Stimulated activated CD4-positive, alpha-beta T cell treated with anti-CD3 and anti-CD28 coated beads, Interleukin-1b, Interleukin-23, amount 100 ng/mL, for 1 hour (primary cell): ENCODE measurements at places on chromosomes 1 and 21.

DNA sequence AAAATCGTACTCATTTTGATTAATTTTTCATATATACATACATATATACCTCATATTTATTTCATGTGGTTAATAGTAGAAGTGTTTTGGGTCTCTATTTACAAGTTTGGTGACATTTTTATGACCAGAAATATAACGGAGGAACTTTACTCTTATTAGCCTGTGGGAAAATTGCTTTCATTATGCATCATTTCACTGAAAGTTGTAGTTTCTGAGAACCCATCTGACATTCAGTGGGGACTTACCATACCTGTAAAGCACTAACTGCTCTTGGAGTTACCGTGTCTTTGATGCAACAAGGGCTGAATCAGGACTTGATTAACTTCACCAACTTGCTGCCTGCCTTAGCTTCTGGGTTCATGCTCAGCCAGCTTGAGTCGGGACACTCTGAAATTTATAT, 49.9 kb upstream of the ITPKB start:
- DNase-seq = no peak

DNA sequence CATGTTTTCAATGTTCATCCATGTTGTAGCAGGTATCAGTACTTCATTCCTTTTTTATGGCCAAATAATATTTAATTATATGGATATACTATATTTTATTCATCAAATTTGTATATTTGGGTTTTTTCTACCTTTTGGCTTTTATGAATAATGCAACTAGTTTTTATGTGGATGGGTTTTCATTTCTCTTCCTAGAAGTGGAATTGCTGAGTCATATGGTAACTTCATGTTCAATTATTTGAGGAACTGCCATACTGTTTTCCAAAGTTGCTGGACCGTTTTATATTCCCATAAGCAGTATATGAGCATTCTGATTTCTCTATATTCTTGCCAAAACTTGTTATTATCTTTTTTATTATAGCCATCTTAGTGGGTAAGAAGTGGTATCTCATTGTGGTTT, 16.0 kb downstream of the CFAP57 start:
- DNase-seq = no peak

DNA sequence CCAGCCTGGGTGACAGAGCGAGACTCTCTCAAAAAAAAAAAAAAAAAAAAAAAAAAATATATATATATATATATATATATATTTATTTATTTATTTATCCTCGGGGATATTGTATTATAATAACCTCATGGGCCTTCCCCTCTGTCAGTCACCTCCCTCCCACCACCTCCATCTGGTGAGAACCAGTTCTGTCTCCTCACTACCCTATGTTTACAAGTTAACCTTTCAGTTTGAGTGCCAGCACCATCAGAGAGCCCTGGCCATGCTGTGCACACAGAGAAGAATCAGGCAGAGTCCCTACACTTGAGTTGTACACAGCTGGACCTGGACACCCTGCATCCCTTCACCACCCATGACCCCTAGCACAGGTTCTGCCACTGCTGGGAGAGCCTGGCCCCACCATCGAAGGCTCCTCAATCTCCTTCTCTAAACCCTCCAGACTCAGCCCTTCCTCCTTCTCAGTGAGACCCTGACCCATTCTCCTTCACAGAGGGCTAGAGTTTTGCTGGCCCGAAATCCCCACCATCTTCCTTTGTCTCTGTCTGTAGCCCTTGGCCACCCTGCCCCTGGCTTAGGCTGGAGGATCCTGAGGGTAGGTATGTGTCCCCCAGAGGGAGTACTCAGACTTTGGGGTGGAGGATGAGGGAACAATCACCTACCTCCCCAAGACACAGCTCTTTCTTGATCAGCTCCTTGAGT, 1.2 kb downstream of the S100A5 start:
- DNase-seq = no peak

- DNase-seq = no peak
Observed at GRCh38 chr1:187261637-187262036, 432.9 kb downstream of the PLA2G4A start.

- no peak for DNase-seq
Observed at GRCh38 chr1:115299266-115299665, 38.8 kb downstream of the NGF start.

DNA sequence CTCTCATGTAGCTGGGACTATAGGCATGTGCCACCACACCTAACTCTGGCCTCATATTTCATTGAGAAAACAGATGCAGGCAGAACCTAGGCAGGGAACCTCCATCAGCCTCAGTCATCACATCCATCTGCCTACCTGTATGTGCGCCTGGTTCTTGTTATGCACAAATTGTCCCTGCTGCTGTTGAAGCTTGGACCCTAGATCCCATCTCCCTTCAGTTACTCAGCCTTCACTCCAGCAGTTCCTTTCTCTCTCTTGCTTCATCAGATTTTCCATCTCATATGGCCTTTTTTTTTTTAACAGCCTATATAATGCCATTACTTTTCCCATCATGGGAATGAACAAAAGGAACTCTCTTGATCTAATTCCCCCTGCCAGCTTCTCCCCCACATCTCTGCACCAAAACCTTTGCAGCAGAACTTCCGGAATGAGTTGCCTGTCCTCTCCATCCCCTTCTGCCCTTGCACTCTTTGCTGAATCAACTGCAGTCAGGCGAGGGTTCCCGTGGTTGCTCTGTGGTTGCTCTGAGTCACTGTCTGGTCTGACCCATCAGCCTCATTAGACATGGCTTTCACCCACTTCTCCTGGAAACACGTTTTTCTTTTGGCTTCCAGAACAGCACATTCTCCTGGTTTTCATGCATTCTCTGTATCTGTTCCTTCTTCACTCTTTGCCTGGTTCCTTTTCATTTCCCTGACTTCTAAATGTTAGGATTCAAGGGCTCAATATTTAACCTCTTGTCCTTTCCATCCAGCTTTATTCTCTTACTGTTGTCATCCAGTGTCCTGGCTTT, 41.5 kb downstream of the UBE4B start:
- peak; percentile 0 for DNase-seq

GRCh38 chr1:201385299-201385891, 7.9 kb upstream of the TNNT2 start:
- DNase-seq = no peak

- DNase-seq = no peak
Observed at GRCh38 chr1:63670164-63670563, 77.0 kb downstream of the PGM1 start.

GRCh38 chr1:117113199-117113598, 8.3 kb downstream of the TRIM45 start:
- DNase-seq = no peak

- no peak for DNase-seq
Observed at GRCh38 chr1:58003059-58003458, 543.5 kb downstream of the OMA1 start.

DNA sequence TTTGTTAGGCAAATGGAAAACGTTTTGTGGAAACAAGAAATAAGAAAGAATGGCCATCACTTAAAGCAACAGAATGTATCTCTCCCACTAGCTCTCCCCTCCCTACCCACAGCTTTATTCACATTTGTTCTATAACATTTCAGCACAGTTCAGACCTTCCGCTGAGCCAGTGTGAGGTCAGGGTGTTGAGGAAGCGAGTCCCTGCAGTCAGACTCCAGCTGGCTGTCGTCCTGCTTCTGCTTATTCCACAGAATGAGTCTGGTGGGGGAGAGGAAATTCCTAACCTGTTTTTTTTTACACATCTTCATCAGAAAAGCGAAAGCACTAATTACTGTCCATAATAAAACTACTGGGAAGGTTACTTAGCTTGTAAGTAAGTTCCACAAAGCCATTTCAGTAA, 39.0 kb downstream of the MRPL39 start:
- DNase-seq = no peak

DNA sequence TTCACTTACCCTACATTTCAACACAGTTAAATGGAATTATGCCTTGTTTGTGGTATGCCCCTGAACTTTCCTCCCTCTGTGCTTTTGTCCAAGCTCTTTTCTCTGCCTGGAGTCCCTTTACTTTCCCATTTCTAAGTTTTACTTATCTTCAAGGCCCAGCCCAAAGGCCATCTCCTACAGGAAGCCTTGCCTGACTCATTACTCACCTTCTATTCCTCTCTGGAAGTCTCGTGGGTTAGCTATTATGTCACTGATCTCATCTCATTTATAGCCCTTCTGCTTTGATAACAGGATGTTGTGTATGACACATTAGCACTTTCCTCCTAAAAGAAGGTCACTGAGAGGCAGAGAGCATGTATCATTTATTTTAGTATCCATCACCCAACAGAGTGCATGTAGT, 78.8 kb upstream of the CD1D start:
- DNase-seq = no peak

DNA sequence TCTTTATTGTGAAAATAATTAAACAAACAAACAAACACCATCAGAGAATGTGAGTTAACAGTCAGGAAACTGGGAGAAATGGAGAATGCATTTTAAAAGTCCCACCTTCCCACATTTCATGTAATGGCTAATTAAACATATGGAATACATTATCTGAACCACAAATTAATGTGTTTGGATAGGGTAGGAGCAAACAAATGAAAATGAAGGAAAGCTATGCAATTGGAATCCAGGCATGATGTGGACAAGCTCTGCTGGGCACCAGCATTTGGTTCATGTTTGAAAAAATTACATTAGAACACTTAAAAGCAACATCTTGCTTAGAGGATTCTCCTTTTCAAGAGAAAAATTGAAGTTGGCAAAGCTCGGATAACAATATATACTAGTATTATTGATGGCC, 628.1 kb downstream of the LMO4 start:
- no peak for DNase-seq

- DNase-seq = no peak
Observed at GRCh38 chr1:212930986-212931678, 19.2 kb upstream of the VASH2 start.

DNA sequence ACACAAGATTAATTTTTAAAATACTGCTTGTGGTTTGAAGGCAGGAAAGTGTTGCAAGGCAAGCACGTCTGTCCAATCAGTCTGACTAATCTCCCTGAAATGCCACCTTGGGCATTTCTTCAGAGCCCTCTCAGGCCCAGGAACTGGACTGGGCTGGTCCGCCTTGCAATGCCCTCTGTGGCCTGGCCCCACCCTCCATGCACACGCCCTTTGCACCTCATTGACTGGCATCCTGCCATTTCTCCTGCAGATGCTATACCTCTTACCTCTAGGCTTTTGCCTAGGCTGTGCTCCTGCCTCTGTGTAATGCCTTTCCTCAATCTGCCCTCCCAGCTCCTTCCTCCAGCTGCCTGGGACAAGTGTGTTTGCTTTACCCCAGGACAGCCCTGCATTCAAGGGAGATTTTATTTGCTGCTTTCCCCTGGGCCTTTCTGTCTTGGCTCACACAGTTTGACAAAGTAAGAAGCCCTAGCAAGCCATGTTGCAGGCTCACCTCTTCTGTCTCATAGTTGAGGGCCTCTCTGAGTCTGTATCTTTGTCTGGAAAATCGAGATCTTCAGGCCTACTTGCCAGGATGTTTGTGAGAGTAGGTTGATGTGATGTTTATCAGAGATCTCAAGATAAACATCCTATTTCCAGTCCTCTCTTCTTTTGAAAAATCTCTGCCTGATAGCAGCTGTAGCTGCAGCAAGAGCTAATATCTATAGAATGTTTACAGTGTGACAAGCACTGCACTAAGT, 149.2 kb upstream of the JUN start:
- no peak for DNase-seq

DNA sequence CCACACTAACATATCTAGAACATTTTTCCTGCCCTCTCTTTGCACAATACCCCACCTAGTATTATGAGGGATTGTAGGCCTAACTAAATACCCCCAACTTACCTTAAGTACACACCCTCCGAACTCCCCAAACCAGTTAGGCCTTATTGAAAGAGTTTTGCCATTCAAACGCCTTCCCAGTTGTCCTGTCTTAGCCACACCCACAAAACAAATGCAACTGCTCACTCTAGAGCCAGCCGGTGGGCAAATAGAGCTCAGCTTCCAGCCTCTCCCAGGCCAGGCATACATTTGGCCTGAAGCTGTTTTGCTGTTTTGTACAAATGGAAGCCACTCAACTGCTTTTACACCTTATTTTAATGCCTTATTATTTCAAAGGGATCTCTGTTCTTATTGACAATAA, 224.2 kb upstream of the RUNX1 start:
- no peak for DNase-seq

DNA sequence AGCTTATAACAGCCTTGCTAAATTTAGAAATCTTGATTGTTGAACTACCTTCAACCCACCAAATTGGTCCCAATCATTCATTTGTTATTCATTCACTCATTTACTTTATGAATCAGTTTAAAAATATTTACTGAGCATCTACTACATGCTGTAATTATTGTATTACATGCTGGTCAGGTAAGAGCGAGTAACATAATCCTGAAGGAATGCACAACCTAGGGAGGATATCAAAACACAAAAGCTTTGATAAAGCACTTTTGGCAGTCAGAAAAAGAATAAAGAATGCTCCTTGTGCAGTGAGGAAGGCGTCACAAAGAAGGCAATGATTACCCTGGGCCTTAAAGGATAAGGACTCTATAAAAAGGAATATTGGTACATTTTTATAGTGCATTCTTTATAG, 518.9 kb upstream of the NR5A2 start:
- DNase-seq = no peak

GRCh38 chr1:53060579-53060978, 1.4 kb upstream of the PODN start:
- no peak for DNase-seq

- DNase-seq = no peak
Observed at GRCh38 chr1:233440951-233441401, 113.5 kb downstream of the MAP3K21 start.

DNA sequence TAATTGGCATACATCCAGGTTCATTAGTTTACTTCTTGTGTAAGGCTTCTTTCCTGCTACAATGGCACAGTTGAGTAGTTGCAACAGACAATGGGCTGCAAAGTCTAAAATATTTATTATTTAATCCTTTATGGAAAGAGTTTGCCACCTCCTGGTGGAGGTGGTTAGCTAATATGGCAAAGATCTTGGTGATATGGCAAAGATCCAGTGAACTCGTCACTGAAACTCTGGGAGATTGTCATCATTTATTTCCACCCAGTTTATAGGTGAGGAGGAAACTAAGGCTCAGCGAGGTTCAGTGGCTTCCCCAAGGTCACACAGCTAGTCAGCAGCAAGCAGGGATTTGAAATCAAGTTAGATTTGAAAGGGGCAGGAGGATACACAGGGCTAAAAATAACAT, 16.1 kb upstream of the IFFO2 start:
- DNase-seq = no peak

GRCh38 chr1:115089420-115090185, at the start of gene TSPAN2:
Gene TSPAN2, minus strand, starts transcription at chr1:115089503. Its CDS starts 71 bp downstream, at chr1:115089432.
- peak; percentile 20 for DNase-seq

- no peak for DNase-seq
Observed at GRCh38 chr21:43269440-43269839, 100.6 kb downstream of the CRYAA start.

DNA sequence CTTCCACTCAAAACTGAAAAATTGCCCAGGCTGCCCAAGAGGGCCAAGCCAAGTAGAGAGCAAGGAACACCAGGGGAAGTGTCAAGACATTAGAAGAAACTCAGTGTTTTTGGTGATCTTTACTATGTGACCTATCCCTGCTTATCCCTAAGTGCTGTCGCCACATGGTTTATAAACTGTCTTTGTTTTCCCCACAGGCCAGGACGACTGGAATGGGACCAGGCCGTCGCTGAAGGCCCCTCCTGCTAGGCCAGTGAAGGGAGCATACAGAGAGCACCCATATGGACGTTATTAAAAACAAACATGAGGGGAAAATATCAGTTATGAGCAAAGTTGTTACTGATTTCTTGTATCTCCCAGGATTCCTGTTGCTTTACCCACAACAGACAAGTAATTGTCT, 28.7 kb downstream of the KHDRBS1 start:
- no peak for DNase-seq

- no peak for DNase-seq
Observed at GRCh38 chr1:40625076-40625475, 40.4 kb downstream of the RIMS3 start.

GRCh38 chr1:119288751-119289150, 79.8 kb upstream of the HAO2 start:
- no peak for DNase-seq

- DNase-seq = no peak
Observed at GRCh38 chr1:155834296-155834926, 22.6 kb downstream of the GON4L start.
